Thoracic aorta (tissue), 2 donors: ENCODE measurements at places on chromosomes 1 and 21.

- no peak overlapping the region for H3K27ac ChIP-seq
- DNase-seq = no peak
- no peaks in the 10 kb centered on the region for H3K27me3 ChIP-seq
Measured at GRCh38 chr1:219472596-219472995, 140.3 kb downstream of the ZC3H11B start.

GRCh38 chr1:200862713-200863415 is 9.9 kb upstream of the GPR25 start:
- no peaks in the 10 kb centered on the region for H3K4me1 ChIP-seq
- no peak overlapping the region for H3K4me3 ChIP-seq
- H3K36me3 ChIP-seq = peaks cover 12% of the 10 kb centered on the region
- no peak for DNase-seq

DNA sequence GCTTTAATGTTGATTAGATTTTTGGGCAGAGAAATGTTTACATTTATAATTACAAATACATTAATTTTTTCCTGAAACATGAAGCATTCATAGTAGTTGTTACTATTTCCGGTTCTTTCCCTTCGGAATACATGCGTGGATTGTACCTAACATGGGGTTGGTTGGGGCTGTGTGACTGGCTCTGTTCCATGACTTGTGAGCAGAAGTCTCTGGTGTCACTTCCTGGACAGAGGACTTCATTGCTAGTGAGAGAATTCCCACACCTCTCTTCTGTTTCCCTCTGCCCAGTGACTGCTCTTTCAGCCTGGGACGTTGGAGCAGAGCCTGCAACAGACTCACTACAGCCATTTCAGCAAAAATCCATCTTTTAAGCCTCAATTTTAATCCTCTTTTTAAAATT is 231.4 kb downstream of the GRIK1 start:
- H3K4me1 ChIP-seq = no peaks in the 10 kb centered on the region
- no peaks in the 10 kb centered on the region for H3K27me3 ChIP-seq
- no peak overlapping the region for H3K27ac ChIP-seq
- H3K4me3 ChIP-seq = no peak overlapping the region
- DNase-seq = no peak
- H3K36me3 ChIP-seq = no peaks in the 10 kb centered on the region

DNA sequence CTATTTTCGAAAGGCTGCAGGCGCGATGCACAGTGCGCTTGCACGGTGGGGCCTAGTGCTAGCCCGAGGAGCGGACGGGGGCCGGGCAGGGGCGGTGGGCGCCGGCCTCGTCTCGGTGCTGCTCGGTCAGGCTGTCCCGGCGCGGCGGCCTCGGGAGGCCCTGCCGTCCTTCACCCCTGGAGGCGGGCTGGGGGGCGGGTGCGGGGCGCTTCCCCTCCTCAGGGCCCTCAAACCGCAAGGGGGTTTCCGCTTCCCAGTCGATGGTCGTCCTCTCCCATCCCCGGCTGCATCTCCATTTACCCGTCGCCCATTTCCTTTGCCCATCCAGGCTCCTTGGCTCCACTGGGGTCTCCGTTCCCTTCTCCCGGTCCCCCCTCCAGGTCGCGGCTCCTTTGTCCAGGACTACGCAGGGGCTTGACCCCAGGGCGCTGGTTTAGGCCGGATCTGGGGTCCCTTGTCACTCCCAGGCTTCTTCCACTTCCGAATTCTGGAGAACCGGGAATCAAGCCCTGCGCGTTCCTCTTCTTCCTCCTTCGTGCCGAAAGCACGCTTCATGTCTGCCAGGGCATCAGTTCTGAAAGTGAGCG is 196.3 kb upstream of the LMO4 start:
- no peaks in the 10 kb centered on the region for H3K36me3 ChIP-seq
- H3K27me3 ChIP-seq = no peaks in the 10 kb centered on the region

DNA sequence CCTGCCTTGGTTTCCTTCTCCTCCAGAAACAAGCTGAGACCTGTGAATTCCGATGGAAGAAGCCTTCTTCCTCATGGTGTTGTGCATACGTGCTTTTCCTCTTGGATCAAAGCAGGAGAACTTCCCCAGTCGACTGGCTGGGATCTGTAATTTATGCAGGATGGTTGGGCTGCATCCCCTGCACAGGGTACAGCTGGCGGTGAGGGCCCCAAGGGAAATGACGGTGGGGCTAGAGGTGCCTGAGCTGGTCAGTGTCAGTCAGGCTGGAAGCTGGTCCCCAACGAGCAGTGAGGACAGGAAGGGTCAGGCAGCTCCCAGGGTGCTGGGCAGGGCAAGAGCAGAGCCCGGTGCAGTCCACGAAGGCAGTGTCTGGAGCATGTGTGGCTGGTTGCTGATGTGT is 106.7 kb downstream of the CNIH3 start:
- no peaks in the 10 kb centered on the region for H3K36me3 ChIP-seq
- DNase-seq = no peak
- H3K4me3 ChIP-seq = no peak overlapping the region
- H3K27me3 ChIP-seq = no peaks in the 10 kb centered on the region
- H3K4me1 ChIP-seq = no peaks in the 10 kb centered on the region

- H3K27ac ChIP-seq = no peak overlapping the region
- H3K4me3 ChIP-seq = no peak overlapping the region
- H3K27me3 ChIP-seq = no peaks in the 10 kb centered on the region
- no peaks in the 10 kb centered on the region for H3K36me3 ChIP-seq
- no peaks in the 10 kb centered on the region for H3K4me1 ChIP-seq
Measured at GRCh38 chr1:101898137-101898536, 98.6 kb downstream of the OLFM3 start.

- H3K27me3 ChIP-seq = no peaks in the 10 kb centered on the region
- H3K36me3 ChIP-seq = no peaks in the 10 kb centered on the region
- no peak overlapping the region for H3K27ac ChIP-seq
- H3K4me1 ChIP-seq = peaks cover 13% of the 10 kb centered on the region
- no peak for DNase-seq
Measured at GRCh38 chr1:119878171-119878570, 18.1 kb downstream of the ADAM30 start.
